ENCODE measurements at places on chromosomes 1 and 21. TPM values are rescaled to one million over a fixed set of nuclear protein-coding genes. Genes with fewer than 3 reads are reported as not detected.

The KCNT2 gene
- total RNA-seq, result not detected

The AADACL4 gene
- not detected for total RNA-seq

DNA sequence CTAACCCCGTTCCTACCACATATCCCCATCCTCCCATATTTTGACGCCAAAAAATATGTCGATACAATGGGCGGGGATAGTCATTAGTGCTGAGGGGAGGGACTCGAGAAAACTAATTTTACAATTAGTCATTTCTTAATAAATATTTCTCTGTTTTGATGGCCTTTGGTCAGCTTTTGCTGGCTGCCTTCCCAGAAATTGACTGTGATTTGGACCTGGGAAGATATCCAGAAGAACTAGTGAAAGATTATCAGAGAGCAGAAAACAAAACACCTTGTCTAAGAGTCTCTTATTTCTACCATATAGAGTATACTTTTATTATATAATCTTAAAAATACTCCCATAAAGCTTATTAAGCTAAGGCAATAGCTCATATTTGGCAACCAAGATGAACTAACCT, 247.6 kb downstream of the MRPL39 start:
- no peaks in the 10 kb centered on the region for H3K36me3 ChIP-seq
- no peak overlapping the region for H3K4me3 ChIP-seq
- DNase-seq, result no peak
- H3K4me1 ChIP-seq, result no peaks in the 10 kb centered on the region
- no peak overlapping the region for H3K27ac ChIP-seq

The VHLL gene
- total RNA-seq, result not detected

The LCE6A gene
- total RNA-seq, result not detected

The ASCL5 gene
- total RNA-seq, result not detected

The IGSF3 gene
- 0.24 TPM for total RNA-seq

DNA sequence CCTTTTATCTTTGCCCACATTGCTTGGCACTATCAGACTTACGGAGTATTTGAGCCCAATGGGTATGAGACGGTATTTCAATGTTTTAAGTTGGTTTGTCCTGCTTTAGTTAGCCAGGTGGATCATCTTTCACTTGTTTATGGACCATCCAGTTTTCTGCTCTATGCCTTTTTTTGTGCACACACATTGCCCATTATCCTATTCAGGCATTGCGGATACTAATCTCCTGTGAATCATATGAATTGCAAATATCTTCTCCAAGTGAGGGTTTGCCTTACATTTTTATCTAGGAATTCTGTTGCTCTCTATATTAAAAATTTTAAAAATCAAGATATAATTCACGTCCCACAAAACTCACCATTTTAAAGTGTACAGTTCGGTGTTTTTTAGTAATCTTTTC, 14.0 kb downstream of the CYYR1 start:
- DNase-seq, result no peak
- no peaks in the 10 kb centered on the region for H3K36me3 ChIP-seq
- no peak overlapping the region for H3K4me3 ChIP-seq
- H3K27ac ChIP-seq, result no peak overlapping the region
- H3K4me1 ChIP-seq, result no peaks in the 10 kb centered on the region

DNA sequence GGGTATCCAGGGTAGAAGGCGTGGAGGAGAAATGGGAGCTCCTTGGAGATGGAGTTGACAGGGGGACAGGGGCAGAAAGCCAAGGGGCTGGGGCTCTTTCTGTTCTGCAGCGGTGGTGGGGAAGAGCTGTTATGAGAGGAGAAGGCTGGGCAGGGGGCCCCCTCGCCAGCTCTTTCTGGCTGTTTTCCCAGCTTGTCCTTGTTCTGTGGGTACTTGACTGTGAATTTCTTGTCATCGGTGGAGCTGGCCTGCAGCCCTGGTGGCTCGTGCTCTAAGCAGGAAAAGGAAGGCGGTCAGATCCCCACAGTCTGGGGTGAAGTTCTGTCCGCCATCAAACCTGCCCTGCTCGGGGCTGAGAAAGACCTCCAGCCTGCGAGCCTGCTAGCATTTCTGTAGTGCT, 7.6 kb downstream of the ZNF683 start:
- H3K4me3 ChIP-seq, result peak overlapping the region; percentile 13
- peak overlapping the region; percentile 33 for H3K27ac ChIP-seq
- H3K4me1 ChIP-seq, result peaks cover 38% of the 10 kb centered on the region

The TAL1 gene
- total RNA-seq, result not detected

The FBXO2 gene
- 16.3 TPM for total RNA-seq

The RHD gene
- total RNA-seq, result not detected

GRCh38 chr1:244180256-244180655, 129.2 kb downstream of the ZBTB18 start:
- peaks cover 8% of the 10 kb centered on the region for H3K27me3 ChIP-seq
- H3K4me1 ChIP-seq, result no peaks in the 10 kb centered on the region
- H3K36me3 ChIP-seq, result no peaks in the 10 kb centered on the region
- H3K4me3 ChIP-seq, result no peak overlapping the region
- no peak for DNase-seq

- H3K36me3 ChIP-seq, result peaks cover 21% of the 10 kb centered on the region
- peaks cover 6% of the 10 kb centered on the region for H3K4me1 ChIP-seq
- no peak for DNase-seq
- H3K27ac ChIP-seq, result no peak overlapping the region
- no peak overlapping the region for H3K4me3 ChIP-seq
Measured at GRCh38 chr21:41411449-41412089, 14.5 kb upstream of the MX1 start.

DNA sequence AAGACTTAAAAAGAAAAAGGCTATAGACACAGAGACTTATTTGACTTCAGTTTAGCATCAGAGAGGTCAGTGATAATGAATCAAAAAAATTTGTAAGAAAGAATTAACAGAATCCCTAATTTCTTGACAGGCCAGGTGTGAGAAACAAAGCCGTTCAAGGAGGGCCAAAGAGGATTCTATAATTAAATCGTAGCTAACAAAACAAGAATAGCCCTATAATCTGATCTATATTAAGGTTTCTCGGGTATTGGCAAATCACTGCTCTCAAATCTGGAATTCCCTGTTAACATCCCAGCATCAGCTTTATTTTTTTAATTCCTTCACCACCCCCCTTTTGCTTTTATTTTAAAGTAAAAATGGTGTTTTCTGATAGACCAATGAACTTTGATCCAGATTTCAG, 60.3 kb downstream of the PUM1 start:
- peak overlapping the region; percentile 56 for H3K27ac ChIP-seq
- H3K36me3 ChIP-seq, result peaks cover 8% of the 10 kb centered on the region
- H3K4me1 ChIP-seq, result peaks cover 38% of the 10 kb centered on the region
- H3K4me3 ChIP-seq, result no peak overlapping the region

- no peaks in the 10 kb centered on the region for H3K4me1 ChIP-seq
- no peak for DNase-seq
- H3K27me3 ChIP-seq, result peaks cover 10% of the 10 kb centered on the region
Measured at GRCh38 chr1:87712261-87713010, 383.8 kb downstream of the LMO4 start.

DNA sequence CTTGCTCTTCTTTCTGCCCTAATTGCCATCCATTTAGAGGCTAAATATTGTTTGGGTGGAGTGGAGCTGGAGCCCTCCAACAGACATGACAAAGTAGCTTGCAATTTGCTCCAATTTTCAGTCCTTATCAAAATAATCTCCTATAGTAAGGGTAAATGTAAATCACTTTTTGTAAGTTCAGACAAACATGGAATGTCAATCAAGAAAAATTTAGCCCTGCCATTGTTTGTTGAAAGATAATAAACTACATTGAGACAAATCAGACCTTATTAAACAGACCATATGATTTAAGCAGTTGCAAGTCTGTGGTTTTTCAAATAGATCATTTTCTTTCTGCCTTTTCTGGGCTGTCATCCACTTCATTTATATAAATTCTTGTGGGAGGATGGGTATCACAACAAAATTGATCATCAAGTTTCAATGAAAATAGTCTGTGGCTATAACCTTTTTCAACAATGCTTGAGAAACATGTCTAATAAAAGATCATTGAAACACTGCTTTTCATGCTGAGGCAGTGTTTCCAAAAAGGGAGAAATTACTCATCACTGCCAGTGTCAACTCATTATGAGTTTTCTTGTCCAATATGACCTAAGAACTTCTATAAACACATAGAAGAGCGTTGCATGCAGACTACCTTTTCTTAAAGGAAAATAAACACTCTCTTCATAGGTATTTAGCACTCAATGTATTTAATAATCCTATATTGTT, 1152.0 kb upstream of the B3GALT2 start:
- H3K4me1 ChIP-seq, result no peaks in the 10 kb centered on the region
- no peaks in the 10 kb centered on the region for H3K36me3 ChIP-seq
- H3K27me3 ChIP-seq, result no peaks in the 10 kb centered on the region
- H3K4me3 ChIP-seq, result no peak overlapping the region
- no peak for DNase-seq
- no peak overlapping the region for H3K27ac ChIP-seq

The WDR26 gene
- 103 TPM for total RNA-seq

DNA sequence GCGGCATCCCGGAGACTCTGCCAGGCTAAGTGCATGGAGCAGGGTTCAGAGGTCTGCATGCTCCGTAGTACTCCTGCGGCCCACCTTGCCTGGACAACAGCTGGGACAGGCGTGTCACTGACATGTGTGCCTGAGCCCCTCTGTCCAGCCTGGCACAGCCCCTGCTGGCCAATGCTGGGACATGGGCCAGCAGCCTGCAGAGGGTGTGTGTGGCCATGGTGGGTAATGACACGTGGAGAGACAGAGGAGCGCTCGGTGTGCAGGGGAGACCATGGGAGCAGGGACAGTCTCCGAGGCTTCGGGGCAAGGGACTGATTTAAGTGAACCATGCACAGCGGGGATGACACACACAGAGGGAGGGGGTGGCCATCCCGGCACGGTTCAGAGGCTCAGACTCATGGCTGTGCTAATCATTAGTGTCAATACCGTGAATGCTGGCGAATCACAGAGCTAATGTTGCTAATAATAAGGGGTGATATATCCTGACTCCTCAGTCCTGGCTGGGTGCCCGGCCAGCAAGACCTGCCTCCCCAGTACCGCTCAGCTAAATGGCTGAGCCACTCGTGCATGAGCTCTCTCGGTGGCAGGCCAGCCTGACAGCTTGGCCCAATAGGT, 41.5 kb downstream of the IGSF21 start:
- H3K4me3 ChIP-seq, result no peak overlapping the region
- H3K27ac ChIP-seq, result no peak overlapping the region
- H3K4me1 ChIP-seq, result no peaks in the 10 kb centered on the region
- DNase-seq, result no peak

The TMEM79 gene
- total RNA-seq, result 12.0 TPM

DNA sequence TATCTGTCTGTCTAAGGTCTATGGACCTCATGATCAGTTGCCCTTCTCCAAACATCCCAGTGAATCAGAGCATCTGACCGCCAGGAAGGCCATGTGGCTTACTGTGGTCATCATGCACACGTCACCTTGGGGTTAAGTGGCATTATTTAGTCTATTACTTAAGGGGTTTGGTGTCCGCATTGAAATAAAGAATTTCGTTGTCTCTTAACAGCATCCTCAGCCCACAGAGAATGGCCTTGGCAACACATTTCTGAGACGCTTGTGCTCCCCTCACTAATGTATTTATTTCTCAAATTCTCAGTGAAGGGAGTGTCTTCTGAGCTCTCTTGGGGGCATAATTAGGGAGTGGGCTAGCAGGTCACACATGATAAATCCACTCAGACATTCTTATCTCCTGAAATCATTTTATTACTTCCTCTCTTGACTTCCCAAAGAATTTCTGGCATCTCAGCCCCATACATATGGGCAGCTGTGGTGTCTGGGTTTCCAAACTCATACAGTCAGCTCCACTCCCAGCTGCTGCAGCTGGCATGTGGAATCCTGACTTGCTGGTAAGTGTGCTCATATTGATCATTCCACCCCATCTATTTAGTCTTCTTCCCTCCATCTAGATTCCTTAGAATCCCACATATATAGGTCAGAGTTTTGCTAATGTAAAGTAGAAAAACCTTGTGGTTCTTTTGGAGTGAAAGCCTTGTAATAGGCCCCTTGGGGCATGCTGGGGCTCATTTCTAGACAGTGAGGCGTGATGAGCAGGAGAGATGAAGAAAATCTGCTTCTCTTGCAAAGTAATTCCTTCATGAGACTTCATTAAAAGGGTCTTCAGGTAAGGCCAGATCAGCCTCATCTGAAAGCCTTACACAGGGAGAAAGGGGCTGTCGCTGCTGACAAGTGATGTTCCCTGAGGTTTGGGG, 110.5 kb downstream of the HHAT start:
- H3K27me3 ChIP-seq, result no peaks in the 10 kb centered on the region
- H3K4me3 ChIP-seq, result no peak overlapping the region
- H3K4me1 ChIP-seq, result no peaks in the 10 kb centered on the region
- H3K36me3 ChIP-seq, result no peaks in the 10 kb centered on the region
- no peak overlapping the region for H3K27ac ChIP-seq
- DNase-seq, result no peak

DNA sequence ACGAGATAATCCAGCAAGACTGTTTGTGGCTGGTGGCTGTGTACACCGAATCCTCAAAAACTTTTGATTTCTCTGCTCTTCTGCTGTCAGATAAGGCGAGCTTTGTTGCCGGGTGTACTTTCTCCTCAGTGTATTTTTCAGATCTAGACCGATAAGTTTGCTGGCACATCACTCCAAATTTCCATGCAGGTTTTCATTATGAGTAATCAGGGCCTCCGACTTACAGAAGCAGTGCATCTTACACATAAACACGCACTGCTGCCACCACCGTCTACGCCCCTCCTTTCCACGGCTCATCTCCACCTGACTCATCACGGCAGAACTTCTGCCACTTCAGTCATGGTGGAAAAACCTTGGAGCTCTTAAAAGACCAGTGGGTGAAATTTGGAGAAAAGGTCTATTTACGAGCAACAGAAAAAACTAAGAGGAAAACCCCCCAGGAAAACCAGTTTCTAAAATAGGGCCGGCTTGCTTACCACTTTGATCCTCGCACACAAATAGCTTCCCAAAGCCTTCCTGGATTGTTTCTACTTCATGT, 7.7 kb downstream of the ZBTB21 start:
- peaks cover 27% of the 10 kb centered on the region for H3K36me3 ChIP-seq
- no peaks in the 10 kb centered on the region for H3K27me3 ChIP-seq
- no peak for DNase-seq
- H3K4me1 ChIP-seq, result peaks cover 36% of the 10 kb centered on the region
- no peak overlapping the region for H3K27ac ChIP-seq

The FHAD1 gene
- not detected for total RNA-seq

- H3K27ac ChIP-seq, result no peak overlapping the region
- H3K27me3 ChIP-seq, result peaks cover 6% of the 10 kb centered on the region
- no peaks in the 10 kb centered on the region for H3K36me3 ChIP-seq
Measured at GRCh38 chr1:17276568-17276967, 27.7 kb downstream of the PADI3 start.

- DNase-seq, result no peak
- peaks cover 7% of the 10 kb centered on the region for H3K4me1 ChIP-seq
- H3K36me3 ChIP-seq, result no peaks in the 10 kb centered on the region
- peak overlapping the region; percentile 1 for H3K27ac ChIP-seq
Measured at GRCh38 chr1:45785583-45785982, 17.8 kb upstream of the MAST2 start.

GRCh38 chr1:8419172-8419571, 101.3 kb downstream of the SLC45A1 start:
- no peak overlapping the region for H3K4me3 ChIP-seq
- no peak overlapping the region for H3K27ac ChIP-seq
- peaks cover 27% of the 10 kb centered on the region for H3K4me1 ChIP-seq
- peaks cover 2% of the 10 kb centered on the region for H3K27me3 ChIP-seq
- DNase-seq, result no peak

The CBR1 gene
- total RNA-seq, result 34.2 TPM

The SPRR2B gene
- not detected for total RNA-seq
